Stimulated activated CD8-positive, alpha-beta memory T cell treated with anti-CD3 and anti-CD28 coated beads, Interleukin-7, amount 100 ng/mL, for 4 hours (primary cell): ENCODE measurements at places on chromosomes 1 and 21.
A peak's percentile ranks its signal among the peaks of the same experiment; 100 is the strongest.

GRCh38 chr1:234645964-234646363 is 36.0 kb upstream of the IRF2BP2 start:
- DNase-seq, result no peak

DNA sequence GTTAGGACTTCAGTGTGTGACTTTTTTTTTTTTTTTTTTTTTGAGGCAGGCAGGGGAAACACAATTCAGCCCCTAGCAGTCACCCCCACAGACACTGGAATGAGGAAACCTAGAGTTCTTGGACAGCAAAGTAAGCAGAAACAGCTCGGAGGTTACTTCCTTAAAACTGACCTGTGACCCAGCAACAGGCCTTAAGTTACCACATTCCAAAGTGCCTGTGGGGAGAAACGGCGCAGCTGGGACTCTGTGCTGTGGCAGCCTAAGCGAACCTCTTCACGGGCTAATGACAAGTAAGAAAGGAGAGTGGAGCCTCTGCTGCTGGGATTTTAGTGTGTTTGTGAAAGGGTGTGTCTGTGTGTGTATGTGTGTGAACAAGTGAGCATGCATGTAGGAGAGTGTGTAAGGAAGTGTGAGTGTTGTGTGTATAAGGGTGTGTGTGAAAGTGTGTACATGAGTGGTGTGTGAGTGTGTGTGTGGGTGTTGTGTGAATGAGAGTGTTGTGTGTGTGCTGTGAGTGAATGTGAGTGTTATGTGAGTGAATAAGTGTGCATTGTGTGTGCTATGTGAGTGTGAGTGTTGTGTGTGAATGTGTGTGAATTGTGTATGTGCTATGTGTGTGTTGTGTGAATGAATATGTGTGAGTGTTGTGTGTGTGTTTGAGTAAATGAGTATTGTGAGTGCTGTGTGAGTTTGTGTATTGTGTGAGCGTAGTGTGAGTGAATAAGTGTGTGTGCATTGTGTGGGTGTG is 180.8 kb downstream of the BRINP2 start:
- no peak for DNase-seq

GRCh38 chr1:37373413-37373812 is 101.0 kb upstream of the ZC3H12A start:
- DNase-seq, result no peak

DNA sequence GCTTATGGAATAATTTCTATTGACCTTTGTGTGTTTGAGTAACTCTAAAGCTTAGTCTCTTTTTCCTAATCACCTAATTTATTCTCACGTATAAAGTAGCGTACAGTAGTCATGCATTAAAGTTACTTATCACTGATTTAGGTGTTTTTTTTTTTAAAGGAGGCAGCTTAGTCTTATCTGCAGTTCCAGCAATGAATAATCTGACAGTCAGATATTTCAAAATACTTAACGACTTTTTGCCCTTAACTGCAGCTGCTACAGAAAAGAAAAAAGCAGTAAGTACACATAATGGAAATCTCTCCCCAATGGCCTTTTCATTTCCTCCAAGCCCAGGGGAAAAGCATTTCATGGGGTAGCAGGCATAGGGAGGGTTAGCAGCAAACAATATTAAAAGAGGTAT is 54.6 kb downstream of the SLC35F3 start:
- no peak for DNase-seq

DNA sequence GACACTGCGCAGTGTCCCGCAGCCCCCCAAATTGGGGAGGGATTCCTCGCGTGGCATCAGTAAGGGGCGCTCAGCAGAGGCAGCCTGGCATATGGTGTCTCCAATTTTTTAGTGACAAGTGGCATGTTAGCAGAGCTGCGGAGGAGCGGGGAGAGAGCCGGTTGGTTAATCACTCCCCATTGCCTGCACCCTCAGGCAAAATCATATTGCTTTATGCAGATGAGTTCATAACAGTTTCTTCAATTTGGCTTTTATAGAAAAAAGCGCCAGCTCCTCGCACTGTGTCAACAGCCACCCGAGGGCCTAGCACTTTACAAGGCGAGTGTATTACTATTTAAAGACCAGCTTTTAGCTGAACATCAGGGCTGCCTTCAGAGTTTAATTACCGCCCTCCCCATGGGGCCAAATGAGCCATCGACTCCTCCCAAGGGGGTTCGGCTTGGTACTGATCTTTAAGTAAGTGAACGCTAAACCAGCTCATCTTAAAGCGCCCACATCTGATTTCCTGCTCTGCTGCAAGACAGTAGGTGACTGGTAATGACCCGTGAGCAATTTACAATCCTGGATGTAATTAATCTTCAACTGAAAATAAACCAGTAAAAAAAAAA is 298.9 kb downstream of the DSCAM start:
- no peak for DNase-seq

- DNase-seq, result no peak
Measured at GRCh38 chr1:44260792-44261170, 47.5 kb downstream of the DMAP1 start.

DNA sequence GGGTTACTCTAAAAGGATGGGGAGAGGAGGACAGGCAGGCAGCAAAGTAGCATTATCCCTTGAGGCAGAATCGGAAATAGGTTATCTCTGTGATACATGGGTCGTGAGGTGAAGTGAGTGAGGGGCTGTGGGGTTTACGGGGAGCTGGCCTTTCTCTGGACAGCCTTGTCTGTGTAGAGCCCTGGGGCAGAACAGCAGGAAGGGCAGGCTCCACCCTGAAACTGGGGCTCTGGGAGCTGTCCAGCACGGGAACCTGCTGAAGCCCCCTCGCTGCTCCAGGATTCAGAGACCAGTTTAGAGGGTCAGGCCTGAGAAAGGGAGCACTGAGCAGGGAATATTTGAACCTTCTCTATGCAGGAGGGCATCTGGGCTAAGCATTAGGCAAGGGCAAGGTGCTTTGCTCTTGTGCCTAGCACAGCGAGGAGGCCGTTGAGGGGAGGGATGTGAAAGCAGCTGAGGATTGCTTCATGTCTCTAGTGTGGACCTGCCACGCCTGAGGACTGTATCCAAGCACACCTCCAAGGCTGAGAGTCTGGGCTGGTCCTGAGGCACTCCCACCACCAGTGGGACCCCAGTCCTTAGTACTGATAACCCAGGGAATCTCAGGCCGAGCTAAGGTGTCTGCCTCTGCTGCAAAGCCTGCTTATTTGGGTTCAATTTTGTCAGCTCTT is 55.8 kb downstream of the NAV1 start:
- no peak for DNase-seq

- DNase-seq, result no peak
Measured at GRCh38 chr1:65083263-65083896, 64.6 kb upstream of the AK4 start.

- DNase-seq, result no peak
Measured at GRCh38 chr1:29331729-29332128, 95.4 kb downstream of the PTPRU start.

DNA sequence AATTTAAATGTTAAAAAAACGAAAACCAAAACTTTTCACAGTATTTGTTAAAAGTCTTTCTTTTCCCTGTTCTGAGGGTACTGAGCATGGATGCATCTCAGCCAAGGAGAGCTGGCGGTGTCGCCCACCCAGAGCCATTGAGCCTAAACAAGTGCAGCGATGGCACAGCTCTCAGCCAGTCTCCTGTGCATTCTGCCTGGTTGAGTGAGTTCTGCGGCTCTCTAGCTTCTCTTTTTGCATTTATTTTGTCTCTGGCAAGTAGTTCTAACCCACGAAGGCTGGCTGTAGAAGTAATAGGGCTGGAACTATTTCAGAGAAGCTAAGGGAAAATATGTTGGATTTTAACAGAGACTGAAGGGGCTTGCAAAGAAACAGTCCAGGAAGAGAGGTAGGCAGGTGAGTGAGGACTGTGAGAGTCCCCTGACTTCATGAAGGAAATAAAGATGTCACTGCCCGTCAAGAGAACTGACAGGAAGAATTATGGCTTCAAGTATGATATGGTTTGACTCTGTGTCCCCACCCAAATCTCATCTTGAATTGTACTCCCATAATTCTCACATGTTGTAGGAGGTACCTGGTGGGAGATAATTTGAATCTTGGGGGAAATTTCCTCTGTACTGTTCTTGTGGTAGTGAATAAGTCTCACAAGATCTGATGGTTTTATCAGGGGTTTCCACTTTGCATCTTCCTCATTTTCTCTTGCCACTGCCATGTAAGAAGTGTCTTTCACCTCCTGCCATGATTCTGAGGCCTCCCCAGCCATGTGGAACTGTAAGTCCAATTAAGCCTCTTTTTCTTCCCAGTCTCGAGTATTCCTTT is 35.7 kb upstream of the LIN9 start:
- DNase-seq, result no peak

GRCh38 chr1:38191461-38191860 is 144.9 kb upstream of the POU3F1 start:
- DNase-seq, result no peak

GRCh38 chr1:167054946-167055630 is 35.1 kb downstream of the GPA33 start:
- DNase-seq, result no peak

DNA sequence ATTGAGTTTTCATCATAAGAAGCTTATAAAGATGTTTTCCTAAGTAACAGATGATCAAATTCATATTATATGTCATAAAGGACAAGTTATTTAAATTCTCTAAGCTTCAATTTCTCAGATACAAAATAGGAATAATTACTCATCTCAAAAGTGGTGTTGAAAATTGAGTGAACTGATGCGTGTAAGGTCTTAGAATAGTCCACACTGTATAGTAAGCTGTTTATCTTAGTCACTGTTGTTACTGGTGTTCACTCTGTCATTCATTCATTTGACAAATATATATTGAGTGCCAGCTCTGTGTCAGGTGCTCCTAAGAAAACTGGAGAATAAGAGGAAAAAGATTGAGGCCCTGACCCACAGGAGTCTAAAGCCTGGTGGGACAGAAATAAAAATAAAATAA is 186.3 kb upstream of the BRINP3 start:
- no peak for DNase-seq

DNA sequence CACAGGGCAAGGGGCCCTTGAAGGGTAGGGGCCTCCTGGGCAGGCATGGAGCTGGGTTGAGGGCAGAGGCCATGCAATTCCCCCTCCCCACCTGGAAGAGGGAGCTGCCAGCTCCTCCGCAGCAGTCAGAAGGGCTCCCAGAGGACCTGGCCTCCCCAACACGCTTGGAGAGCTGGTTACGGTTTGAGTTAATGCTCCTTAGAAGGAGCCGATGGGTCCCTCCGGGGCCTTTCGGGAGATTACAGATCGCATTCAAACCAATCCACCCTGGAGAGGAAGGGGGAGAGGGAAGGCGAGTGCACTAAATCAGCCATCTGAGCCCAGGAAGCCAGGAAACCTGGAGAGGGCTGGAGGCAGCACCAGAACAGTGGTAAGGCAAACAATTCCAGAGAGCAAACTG is 106.3 kb upstream of the CSF3R start:
- no peak for DNase-seq

GRCh38 chr1:200242110-200243041 is 167.5 kb downstream of the ZNF281 start:
- DNase-seq, result no peak

GRCh38 chr1:169107603-169108208 is 1.2 kb downstream of the ATP1B1 start:
- no peak for DNase-seq

- no peak for DNase-seq
Measured at GRCh38 chr1:193412748-193413147, 226.3 kb upstream of the B3GALT2 start.

- no peak for DNase-seq
Measured at GRCh38 chr1:219323426-219323825, 149.7 kb downstream of the LYPLAL1 start.

GRCh38 chr1:34906756-34907155 is 22.7 kb downstream of the DLGAP3 start:
- DNase-seq, result no peak

- no peak for DNase-seq
Measured at GRCh38 chr1:228938537-228938901, 203.2 kb downstream of the RHOU start.

- DNase-seq, result no peak
Measured at GRCh38 chr1:113684153-113684541, 75.1 kb downstream of the PHTF1 start.

DNA sequence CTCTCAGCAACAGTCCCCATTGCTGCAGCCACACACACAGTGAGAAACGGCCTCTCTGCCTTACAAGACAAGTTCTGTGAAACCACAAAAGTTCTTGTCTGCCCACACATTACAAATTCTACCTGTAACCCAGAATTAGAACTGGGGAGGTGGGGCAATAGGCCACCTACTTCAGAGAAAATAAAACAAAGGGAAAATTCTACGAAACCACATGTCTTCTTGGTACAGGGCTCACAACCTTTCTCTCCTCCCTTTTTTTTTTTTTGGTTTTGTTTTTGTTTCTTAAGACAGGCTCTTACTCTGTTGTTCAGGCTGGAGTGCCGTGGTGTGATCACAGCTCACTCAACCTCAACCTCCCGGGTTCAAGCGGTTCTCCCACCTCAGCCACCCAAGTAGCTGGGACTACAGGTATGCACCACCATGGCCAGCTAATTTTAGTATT is 30.2 kb downstream of the LPAR3 start:
- DNase-seq, result peak; percentile 28

DNA sequence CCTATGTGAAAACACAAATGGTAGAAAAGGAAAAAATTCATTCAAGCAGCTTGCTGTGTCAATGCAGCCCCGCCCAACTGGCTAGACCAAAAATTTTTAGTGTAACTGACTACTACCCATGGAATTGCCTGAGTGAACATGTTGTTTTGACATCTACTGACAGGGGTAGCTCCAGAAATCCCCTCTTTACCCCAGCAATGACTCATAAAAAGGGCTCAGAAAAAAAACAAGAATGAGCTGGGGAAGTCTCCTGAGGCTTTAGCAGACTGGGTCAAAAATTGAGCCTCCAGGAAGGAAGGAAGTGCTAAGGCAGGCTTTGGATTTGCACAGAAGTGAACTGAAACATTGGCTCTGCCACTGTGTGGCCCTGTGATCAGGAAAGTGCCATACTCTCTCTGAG is 24.4 kb upstream of the FGGY start:
- no peak for DNase-seq

GRCh38 chr1:175399795-175400194 is 207.2 kb upstream of the KIAA0040 start:
- DNase-seq, result no peak

DNA sequence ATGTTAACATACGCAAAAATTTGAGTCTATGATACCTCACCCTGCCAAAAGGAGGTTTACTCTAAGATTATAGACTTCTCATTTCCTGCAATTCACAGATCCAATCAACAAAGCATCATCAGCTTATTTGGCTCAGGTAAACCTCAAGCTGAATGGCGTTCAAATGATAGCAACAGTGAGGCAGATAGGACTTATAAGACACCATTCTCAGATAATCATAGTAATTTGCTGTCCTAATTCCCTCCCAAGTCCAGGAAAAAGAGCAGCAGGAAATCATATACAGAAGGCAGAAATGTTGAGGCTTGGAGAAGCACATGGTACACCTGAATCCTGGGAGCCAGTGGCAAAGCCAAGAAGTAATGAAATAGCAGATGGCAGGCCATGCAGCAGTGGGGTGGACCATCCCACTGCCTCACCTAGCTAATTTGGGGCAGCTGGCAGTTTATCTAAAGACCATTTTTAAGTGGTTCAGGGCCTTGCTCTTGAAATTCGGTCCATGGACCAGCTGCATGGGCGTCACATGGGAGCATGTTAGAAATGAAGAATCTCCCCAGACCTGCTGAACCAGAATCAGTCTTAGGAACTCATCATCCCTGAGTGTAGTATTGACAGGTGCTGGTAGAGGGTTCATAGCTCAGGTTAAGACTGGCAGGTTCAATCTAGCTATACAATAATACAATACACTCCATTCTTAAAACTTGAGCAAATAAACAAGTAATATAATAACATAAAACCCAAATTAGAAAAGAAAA is 57.7 kb downstream of the ASTN1 start:
- no peak for DNase-seq
